GM20000 (cell line): ENCODE measurements at places on chromosomes 7 and 10.

DNA sequence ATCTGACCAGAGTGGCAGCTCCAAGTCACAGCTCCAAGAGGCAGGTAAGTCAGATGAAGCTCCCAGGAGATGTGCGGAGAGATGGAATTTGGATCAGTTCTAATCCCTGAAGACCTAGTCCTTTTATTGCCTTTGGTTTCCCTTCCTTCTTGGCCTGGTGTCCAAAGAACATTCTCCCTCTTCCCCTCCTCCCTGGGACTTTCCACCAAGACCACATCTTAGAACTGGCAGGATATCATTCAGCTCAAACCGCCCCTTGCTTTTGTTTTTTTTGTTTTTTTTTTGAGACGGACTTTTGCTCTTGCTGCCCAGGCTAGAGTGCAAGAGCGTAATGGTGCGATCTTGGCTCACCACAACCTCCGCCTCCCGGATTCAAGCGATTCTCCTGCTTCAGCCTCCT lies 190.8 kb downstream of the GFRA1 start:
- DNase-seq, result no peak

GRCh38 chr7:87853237-87853864 lies 22.8 kb downstream of the SLC25A40 start:
- no peak for DNase-seq

GRCh38 chr7:108839076-108839475 lies 269.4 kb downstream of the DNAJB9 start:
- DNase-seq, result no peak

DNA sequence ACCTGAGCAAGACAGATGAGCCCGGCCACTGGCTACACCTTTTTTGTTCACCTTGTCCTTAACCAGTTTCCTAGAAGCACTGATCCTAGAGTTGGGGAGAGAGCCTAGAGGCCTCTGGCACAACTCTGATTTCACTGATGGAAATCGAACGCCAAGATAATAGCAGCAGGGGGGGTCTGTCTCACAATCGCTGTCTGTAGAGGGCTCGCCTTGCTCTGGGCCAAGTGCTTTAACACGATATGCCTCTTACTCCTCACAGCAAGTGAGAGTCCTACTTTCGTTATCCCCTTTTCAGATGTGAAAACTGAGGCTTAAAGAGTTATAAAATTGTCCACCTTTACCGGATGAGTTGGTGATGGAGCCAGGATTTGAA lies 472 bp downstream of the RASSF4 start:
- DNase-seq, result no peak

DNA sequence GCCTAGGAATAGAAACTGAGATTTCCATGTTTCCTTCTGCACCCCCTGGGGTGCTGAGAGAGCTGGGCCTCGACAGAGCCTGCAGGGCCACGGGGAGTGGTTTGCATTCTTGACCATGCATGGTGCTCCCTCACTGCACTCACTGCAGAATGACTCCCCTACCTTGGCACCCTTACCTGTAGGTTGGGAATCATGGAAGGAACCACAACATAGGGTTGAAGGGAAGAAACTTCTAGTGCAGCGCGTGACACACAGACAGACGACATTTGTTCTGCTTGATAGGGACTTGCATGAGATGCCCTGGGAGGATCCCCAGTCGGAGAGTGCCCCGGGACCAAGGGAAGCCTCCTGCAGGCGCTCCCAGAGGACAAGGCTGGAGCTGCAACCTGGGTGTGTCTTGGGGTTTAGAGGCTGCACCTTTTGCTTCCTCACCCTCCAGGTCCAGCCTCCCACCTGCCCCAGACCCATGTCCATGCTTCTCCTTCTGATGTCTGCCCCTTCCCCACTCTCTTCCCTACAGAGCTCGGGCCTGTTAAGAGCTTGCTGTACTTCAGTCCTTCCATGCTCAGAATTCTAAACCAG lies 245.2 kb downstream of the ABCA13 start:
- DNase-seq, result no peak

DNA sequence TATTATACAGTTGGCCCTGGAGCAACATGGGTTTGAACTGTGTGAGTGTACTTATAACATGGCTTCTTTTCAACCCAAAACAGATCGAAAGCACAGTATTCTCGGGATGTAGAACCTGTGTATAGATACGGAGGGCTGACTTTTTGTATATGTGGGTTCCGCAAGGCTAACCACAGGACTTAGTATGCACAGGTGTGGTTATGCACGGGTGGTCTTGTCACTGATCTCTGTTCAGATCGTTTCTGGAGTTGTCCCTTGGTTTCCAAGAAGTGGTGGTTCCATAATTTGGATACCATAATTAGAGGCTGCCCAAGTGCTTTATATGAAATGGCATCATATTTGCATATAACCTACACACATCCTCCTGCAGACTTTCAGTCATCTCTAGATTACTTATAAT lies 10.9 kb upstream of the BHLHA15 start:
- peak; percentile 46 for DNase-seq

GRCh38 chr10:48491392-48492139 lies 113.3 kb downstream of the ARHGAP22 start:
- no peak for DNase-seq

GRCh38 chr7:1457949-1458682 lies 1.2 kb downstream of the MICALL2 start:
- DNase-seq, result no peak

- DNase-seq, result no peak
Observed at GRCh38 chr10:93815304-93816096, 57.8 kb downstream of the LGI1 start.

DNA sequence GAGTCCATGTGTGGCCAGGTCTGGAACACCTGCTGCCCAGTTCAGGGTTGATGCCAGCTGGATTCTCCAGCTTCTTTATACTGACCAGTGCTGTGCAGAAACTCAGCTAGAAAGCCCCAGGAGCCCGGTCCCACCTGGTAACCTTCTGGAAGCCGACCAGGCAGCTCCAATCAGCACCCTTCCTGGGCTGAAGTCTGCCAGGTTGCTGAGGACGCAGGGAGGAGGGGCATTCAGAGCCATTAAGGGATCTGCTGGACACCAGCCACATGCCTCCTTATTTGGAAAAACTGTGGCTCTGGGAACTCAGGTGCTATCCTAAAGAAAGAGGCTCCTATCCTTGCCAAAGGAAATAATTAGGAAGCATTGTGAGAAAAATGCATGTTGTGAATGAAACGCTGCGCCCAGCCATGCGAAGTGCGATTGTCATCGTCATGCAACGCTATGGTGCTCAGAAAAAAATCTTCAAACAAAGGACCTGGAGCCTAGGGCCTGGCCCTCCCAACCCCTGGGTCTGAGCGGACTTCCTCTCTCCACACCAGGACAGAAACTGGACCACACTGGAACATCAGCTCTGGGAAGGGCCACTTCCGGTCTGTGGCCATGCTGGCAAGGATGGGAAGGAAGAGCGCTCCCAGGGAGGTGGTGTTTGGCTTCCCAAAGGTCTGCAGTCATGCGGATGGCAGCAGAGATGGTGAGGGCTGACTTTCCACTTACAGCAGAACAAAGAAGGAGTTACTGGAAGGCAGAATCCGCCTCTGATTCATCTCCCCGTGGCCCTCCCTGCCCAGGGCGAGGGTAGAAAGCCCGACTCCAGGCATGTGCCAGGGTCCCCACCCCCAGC lies 90.1 kb downstream of the FAM53B start:
- no peak for DNase-seq

DNA sequence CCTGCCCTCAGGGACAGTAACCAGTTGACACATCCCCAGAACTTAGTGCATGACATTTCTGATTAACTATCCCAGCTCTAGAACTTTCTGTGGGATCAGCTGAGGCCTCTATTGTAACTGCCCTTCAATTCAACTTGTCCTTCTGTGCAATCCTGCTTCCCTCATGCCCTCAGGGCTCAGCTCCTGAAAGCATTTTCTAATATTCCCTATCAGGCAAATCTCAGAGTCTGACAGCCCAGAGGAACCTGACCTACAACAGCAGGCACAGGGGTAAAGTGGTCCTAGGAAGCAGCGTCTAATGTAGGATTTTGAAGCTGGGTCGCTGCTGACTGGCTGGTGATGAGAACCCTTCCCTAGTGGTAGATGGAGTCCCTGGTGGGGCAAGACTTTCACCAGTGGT lies 13.6 kb upstream of the STN1 start:
- no peak for DNase-seq

DNA sequence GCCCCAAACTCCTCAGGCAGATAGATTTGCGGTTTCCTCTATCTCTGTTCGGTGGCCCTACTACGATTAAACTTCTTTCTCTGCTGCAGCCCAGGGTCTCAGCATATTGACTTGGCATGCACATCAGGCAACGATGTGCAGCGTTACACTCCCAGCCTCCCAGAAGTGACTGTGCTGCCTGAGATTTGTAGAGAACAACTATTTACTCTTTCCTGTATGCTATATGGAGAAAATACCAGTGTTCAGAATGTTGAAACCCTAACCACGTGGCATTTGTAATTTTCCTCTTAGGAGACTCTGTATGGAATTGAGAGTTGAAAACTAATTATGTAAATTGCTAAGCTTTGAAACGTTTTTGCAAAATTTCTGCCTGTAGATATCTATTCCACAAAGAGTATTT lies 50.9 kb downstream of the GNAI1 start:
- DNase-seq, result no peak

GRCh38 chr7:149071641-149072437 lies 18.7 kb downstream of the ZNF786 start:
- DNase-seq, result peak; percentile 60

GRCh38 chr10:22610610-22611009 lies 103.8 kb downstream of the PIP4K2A start:
- DNase-seq, result no peak

DNA sequence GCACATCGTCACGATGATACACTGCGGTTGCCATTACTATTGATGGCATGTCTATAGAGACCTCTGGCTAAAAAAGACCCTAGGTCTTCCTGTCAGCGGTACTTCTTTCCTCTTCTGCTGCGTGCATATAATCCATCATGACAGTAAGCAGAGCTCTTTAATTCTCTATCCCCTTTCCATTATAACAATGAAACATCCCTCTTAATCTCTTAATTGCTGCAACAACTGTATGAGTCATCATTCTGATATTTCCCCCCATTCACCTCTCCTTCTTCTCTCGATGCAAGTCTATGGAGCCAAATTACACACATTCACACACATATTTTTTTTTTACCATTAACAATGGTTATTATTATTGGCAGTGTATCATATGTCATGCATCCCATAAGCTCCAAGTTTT lies 45.2 kb upstream of the AKR1E2 start:
- DNase-seq, result no peak

DNA sequence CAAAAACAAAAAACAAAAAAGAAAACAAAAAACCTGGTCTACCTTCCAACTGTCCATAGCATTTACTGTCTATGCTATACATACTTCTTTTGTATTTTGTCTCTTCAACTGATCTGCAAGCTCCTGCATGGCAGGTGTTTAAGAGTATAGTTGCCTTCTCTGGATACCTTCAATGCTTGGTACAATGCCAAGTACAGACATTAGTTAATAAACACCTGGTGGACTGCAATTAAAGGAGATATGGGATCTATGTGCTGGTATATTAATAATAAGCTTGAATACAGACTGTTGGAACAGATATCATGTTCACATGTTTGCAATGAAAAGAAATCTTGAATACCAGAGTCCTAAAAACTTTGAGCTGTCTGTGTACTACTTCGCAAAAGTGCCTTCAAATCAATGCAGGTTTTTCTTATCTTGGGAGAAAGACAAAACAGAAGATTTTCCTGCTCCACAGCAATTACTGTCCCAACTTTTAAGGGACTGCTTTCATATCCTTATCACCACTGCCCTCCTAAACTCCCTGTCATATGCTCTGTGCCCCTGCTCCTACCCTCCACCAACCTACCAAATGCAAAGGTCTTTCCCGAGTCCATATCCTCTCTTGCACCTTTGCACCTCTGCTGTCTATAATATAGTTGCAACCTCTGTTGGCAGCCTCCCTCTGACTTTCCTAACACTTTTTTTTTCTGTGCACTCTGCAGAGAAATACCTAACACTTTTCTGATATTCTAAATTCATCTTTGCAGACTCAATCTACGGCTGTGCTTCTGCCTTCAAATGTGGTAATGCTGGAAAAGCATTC lies 85.1 kb downstream of the DNMBP start:
- no peak for DNase-seq

- DNase-seq, result no peak
Observed at GRCh38 chr10:91271886-91272285, 51.4 kb downstream of the PCGF5 start.

DNA sequence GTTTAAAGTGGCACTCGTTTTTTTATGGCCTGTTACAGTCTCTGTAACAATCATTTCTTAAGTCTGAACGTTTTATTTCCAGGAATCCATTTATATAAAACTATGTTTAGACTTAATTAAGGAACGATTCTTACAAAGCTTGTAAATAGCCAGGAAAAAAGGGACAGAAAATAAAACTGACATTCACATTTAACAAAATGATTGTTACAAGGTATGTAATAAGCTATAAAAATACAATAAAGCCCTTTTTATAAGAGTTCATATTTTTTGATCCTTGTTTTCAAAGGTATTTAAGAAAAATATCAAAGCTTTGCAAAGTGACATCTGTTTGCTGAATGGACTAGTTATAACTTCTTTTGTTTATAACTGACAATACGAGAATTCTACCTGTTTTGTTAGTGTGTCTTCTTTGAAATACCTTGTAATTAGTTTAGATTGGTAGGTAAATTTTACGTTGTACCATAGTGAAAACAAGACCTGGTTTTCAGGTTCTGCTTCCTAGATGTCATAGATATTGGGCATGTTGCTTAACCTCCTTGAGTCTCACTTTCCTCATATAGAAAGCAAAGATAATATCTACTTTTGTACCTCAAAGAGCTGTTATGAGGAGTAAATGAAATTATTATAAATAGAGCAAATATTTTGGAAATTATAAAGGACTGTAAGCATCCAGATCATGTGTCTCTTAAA lies 25.8 kb downstream of the BTRC start:
- no peak for DNase-seq

DNA sequence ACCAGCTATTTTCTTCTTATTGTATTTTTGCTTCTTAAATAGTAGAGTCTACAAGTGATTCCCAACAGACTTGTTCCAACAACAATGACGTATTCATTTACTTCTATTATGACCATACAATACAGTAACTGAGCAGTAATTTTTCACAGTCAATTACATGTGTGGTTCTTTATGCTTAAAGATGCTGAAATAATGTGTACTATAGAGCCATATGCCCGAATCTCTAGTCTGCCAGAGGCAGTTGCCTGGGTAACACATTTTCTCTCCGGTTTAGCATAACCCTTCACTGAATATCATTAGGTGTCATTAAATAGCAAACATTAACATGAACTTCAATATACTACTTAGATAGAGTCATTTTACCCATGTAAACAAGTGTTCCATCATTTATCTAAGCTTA lies 75.0 kb downstream of the SLC25A13 start:
- no peak for DNase-seq

DNA sequence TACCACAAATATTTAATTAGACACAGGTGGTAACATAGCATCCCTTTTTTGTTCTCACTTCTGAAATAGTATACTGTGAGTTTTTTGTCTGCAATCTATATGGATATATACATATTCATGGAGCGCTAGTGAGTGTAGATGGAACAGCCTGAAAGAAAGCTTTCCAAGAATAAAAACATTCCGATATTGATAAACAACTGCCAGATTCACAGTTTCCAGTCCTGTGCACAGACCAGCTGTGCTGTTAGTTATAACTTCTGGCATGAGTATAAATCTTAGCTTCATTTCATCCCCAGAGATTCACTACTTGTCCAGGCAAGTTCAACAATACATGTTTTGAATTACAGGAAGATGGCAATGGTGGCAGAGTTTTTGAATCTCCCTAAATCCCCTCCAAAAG lies 467.1 kb upstream of the STEAP1 start:
- DNase-seq, result no peak
